ENCODE measurements at places on chromosomes 13 and 19.

DNA sequence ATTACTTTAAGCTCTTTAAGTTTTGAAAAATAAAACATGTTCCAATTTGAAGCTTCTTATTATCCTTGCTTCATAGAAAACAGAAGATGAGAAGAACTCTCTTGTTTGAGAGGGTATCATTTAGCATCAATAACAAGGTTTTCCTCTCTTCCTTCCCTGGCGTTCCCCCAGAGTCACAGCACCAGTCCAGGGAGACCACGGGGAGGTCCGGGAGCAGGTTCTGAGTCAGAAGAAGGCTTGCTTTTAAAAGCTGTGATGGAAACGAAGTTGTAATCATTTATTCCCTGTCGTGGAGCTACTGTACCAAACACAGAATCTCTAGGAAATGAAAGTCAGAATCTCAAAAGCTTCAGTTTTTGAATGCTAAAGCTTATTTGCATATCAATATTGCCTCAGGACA is 174.0 kb upstream of the LSM14A start:
- no peak for DNase-seq

GRCh38 chr13:34993470-34993869 is 51.4 kb downstream of the NBEA start:
- no peak for DNase-seq

GRCh38 chr19:54030895-54031586 is 32.7 kb downstream of the VSTM1 start:
- no peak for DNase-seq

DNA sequence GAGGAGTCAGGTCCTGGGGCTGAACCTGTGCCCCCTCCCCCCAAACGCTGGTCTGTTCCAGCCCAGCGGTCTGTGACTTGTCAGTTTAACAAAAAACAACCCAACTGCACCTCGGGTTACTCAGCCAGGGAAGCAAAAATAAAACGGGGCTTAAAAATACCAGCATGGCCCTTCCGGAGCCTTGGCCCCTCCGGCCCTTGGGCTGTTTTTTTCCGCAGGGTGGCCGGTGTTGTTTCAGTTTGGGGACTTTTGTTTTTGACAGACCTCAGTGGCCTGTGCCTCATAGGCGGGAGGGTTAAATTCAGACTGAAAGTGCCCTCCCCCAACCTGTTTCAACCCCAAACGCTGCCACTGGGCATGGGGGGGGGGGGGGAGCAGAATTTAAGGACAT is 4.0 kb downstream of the TCF3 start:
- DNase-seq = no peak

DNA sequence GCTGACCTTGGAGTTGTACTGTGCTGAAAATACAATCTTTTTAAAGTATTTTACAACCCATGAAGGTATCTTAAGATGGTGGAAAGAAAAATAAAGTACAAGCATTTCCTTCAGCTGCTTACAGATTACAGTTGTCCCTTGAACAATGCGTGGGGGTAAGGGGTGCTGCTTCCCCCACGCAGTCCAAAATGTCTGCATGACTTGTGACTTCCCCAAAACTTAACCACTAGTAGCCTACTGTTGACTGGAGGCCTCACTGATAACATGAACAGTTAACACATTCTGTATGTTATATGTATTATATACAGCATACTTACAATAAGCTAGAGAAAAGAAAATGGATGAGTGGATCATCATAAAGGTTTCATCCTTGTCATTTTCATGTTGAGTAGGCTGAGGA is 45.3 kb upstream of the ZNF599 start:
- DNase-seq = no peak

- DNase-seq = no peak
Measured at GRCh38 chr19:5907241-5907640, 2.6 kb downstream of the VMAC start.

DNA sequence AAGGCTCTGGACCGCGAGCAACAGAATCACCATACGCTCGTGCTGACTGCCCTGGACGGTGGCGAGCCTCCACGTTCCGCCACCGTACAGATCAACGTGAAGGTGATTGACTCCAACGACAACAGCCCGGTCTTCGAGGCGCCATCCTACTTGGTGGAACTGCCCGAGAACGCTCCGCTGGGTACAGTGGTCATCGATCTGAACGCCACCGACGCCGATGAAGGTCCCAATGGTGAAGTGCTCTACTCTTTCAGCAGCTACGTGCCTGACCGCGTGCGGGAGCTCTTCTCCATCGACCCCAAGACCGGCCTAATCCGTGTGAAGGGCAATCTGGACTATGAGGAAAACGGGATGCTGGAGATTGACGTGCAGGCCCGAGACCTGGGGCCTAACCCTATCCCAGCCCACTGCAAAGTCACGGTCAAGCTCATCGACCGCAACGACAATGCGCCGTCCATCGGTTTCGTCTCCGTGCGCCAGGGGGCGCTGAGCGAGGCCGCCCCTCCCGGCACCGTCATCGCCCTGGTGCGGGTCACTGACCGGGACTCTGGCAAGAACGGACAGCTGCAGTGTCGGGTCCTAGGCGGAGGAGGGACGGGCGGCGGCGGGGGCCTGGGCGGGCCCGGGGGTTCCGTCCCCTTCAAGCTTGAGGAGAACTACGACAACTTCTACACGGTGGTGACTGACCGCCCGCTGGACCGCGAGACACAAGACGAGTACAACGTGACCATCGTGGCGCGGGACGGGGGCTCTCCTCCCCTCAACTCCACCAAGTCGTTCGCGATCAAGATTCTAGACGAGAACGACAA is 1.8 kb downstream of the PCDH17 start:
- DNase-seq = peak; percentile 77

DNA sequence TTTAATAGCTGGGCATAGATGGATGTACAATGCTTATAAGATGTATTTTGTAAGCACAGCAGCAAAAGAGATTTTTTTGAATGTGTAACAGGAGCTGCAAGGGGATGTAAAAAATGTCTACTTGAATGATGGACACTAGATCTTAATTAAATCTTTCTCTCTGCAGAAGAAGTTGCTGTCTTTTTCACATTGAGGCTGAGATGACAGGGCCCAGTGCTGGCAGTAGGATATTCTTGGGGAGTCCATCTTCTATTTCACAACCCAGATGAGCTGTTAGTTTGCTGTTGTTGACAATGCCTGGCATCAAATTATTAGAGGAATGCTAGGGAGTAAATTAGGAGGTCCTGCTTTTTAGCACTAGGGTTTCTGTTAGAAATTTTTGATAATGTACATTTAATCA is 698.7 kb downstream of the SLITRK5 start:
- DNase-seq = no peak

- DNase-seq = no peak
Measured at GRCh38 chr13:23867027-23867491, 22.1 kb downstream of the MIPEP start.

- no peak for DNase-seq
Measured at GRCh38 chr13:90883592-90883991, 463.9 kb upstream of the MIR17HG start.

- DNase-seq = peak; percentile 29
Measured at GRCh38 chr19:11699931-11700794, 38.6 kb downstream of the ZNF823 start.

GRCh38 chr19:41437944-41438574 is 1.7 kb downstream of the DMAC2 start:
- no peak for DNase-seq

DNA sequence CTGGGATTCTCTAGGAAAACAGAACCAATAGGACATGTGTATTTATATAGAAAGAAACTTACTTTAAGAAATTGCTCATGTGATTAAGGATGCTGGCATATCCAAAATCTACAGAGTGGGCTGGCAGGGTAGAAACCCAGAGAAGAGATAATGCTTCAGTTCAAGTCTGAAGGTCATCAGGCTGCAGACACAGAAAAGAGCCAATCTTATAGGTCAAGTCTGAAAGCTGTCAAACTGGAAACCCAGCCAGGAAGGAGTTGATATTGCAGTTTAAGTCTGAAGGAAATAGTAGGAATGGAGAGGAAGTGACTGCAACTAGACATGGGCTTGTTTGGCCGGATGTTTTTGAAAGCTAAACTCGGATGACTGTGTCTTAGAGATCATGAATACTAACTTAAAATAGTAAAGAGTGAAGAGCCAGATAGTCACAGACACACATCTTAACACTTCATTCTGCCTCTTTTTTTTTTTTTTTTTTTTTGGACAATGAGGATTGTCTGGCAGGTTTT is 125.3 kb upstream of the GPC6 start:
- no peak for DNase-seq

- DNase-seq = no peak
Measured at GRCh38 chr19:9952276-9952675, 16.0 kb upstream of the OLFM2 start.

- no peak for DNase-seq
Measured at GRCh38 chr13:87674247-87674738, 3.1 kb downstream of the SLITRK5 start.

DNA sequence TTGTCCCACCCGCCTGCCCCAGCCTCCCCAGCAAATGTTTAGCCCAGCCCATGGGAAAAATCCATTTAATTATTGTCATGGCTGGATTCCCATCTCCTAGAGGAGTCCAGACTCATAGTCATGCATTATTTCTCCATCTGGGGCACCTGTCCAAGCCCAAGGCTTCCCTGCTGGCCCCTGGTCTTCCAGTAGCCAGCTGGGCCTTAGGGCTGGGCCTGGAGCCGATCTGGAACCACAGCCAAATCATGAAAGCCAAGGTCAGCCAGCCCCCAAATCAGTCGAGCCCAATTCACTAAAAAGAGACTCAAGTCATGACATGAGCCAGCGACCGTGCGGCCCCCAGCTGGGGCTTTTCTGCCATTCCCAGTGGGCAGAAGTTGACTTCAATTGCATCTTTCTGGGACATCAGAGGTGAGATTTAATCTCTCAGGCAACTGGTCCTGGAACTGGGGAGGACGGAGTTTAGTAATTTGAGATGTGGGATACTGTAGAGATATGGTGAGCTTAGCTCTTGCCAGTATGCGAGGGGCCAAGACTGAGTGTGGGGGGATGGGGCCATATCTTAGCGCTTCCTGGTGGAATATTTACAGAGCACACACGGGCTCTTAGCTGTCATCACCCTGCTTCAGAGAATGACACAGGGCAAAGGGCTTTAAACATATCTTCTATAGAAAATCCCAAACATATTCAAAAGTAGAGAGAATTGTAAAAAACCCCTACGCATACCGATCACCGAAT is 9.4 kb upstream of the PGLYRP2 start:
- no peak for DNase-seq

DNA sequence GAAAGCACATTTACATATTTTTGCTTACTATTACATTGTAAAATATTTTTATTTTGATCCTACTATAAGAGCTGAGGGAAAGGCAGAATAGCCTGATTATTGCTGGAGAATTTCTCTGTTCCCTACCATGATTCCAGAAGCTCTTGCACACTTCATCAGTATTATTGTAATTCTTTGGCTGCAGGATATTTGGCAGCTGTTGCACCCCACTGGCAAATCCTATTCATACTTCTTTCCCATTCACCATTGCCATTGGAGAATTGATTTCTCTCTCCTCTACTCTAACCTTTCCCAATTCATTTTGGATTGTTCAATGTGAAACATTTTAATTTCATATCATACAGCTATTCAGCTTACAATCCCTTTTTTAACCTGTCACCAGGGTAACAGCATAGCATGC is 238.0 kb downstream of the GGACT start:
- DNase-seq = peak; percentile 14

GRCh38 chr13:31733066-31733465 is 6.3 kb upstream of the RXFP2 start:
- DNase-seq = no peak

GRCh38 chr13:36329361-36329760 is 16.8 kb downstream of the SPART start:
- DNase-seq = no peak

- no peak for DNase-seq
Measured at GRCh38 chr13:93450191-93450621, 223.6 kb downstream of the GPC6 start.

DNA sequence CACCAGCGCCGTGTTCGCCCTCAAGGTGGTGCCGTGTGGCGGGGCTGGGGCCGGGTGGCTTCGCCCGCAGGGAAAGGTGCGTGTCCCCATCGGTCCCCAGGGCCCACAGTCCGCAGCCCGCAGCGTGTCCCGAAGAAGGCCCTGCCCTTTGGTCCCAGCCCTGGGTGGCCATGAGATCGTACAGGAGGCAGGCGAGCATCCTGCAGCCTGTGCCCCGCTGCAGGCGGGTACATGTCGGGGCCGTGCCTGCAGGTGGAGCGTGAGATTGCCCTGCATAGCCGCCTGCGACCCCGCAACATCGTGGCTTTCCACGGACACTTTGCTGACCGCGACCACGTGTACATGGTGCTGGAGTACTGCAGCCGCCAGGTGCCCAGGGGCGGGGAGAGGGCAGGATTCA is 1.5 kb downstream of the PLK5 start:
- DNase-seq = no peak

DNA sequence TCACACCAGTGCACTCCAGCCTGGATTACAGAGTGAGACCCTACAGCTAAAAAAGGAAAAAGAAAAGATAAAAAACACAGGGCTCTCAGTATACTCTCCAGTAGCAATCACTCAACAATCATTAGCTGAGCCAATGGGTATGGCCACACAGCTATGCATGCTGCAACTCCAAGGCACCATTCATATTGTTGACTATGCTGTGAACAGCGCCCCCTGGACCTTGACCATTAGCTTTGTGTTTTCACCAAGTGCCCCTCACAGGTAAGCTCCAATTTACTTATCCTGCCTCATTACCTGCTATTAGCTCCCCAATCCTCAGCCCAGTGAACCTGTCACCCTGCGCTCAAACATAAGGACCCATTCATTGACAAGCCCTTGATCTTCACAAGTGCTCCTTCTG is 35.8 kb downstream of the ZIC5 start:
- DNase-seq = no peak

GRCh38 chr13:67854990-67855389 is 624.9 kb upstream of the PCDH9 start:
- no peak for DNase-seq

DNA sequence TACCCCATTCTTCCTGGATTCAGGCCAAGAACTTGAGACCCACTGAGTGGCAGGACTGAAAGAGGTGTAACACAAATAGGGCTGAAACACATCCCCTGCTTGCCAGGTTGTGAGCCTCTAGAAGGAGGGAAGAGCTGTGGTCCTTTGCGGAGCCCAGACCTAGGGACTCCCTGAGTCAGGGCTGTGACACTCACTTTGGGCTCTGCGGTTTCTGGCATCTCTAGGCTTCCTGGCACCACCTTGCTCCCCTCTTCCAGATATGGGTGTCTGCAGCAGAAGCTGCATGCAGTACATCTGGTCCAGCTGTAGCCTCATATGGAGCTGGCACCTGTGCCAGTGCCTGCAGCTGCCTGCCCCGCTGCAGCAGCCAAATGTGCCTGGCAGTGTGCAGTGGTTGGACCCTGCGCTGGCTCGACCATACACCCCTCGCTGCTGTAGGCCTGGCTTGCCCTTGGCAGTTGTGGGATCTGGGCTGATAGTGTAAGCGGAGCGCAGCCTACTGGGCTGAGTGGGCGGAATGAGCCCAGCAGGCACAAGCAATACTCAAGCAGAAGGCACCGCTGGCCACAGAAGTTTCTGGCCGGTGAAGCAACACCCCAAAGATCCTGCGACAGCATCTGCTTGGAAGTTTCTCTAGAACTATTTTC is 290.4 kb downstream of the SLITRK6 start:
- DNase-seq = no peak

All from pons (tissue), 1 donor.